ENCODE measurements at places on chromosomes 13 and 19.

GRCh38 chr13:77333594-77333993 is 6.7 kb upstream of the MYCBP2 start:
- no peak for DNase-seq

DNA sequence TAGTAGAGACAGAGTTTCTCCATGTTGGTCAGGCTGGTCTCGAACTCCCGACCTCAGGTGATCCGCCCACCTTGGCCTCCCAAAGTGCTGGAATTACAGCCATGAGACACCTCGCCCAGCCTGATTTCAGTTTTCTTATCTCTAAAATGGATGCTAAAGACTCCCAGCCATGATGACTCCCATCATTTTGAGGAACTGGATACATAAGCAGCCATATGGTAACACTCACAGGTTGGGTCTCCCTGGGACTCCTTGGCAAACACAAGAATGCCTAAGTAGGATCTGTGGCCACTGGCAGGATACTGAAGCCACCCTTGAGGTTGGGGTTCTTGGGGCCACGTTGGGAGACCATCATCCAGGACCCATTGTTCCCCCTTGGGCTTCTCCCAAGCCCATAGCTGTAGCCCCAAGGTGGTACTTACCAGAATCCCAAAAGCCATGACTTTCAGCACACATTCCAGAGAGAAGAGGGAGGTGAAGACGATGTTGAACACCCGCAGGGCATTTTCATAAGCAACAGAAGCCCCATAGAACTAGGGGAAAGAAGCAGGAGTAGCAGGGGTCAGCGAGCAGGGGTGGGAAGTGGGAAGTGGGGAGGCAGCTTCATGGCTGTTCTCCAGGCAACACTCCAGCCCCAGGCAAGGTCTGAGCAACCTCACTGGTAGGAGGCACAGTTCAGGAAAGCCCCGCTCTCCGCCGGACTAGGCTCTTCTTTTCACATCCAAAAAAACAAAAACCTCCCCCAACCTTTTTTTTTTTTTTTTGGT is 102.5 kb downstream of the IER2 start:
- DNase-seq = no peak

- no peak for DNase-seq
Observed at GRCh38 chr13:97961340-97961739, 7.9 kb downstream of the IPO5 start.

DNA sequence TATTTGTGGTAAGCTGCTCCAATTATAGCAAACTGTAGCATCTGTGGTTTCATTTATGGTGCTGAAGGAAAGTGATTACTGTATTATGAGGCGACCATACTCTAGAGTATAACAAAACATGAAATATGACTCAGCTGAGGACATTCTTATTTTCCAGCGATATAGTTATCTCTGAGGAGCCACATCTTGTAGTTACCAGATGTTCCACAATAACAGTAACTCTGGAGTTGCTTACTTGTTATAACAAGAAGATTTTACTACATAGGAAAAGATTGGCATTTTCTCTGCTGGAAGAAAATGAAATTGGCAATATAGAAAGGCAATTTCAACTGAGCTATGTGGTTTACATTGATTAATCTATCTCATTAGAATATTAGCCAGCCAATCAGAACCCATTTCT is 1634.2 kb downstream of the PCDH9 start:
- DNase-seq = no peak

DNA sequence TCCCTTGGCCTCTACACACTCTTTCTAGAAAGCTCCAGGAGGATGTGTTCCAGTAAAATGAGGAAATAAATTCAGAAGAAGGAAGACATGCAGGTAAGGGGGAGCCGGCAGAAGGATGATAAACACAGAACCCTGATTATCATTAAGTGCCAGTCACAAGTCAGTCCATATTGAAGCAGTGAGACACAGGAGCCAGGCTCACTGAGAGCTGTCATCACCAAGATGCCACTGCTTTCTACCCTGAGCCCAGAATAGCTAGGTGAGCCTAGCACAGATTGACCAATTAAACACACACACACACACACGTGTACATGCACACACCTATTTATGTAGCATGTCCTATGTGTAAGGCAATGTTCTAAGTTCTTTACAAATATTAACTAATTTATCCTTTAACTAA is 211.4 kb upstream of the IPO5 start:
- no peak for DNase-seq
